ENCODE measurements at places on chromosomes 3 and 15.

- no peak for DNase-seq
Observed at GRCh38 chr3:88979760-88980159, 127.7 kb upstream of the EPHA3 start.

DNA sequence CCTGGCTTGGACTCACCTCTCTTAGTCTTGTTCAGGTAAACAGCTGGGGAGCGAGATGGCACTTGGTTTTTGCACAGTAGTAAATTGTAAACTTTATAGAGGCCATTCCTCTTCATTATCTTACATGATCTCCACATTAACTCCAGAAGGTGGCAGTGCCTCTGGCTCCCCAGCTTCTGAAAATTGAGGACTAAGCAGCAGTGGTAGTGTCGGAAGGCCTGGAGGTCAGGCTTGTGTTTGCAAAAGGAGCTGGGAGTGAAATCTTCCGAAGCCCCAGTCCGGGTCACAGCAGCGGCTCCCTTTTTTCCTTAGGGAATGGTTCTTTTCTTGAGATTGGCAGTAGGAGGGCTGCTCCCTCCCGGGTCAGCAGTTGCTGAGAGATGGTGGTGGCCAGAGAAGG lies 85.7 kb downstream of the FNDC3B start:
- DNase-seq = no peak

DNA sequence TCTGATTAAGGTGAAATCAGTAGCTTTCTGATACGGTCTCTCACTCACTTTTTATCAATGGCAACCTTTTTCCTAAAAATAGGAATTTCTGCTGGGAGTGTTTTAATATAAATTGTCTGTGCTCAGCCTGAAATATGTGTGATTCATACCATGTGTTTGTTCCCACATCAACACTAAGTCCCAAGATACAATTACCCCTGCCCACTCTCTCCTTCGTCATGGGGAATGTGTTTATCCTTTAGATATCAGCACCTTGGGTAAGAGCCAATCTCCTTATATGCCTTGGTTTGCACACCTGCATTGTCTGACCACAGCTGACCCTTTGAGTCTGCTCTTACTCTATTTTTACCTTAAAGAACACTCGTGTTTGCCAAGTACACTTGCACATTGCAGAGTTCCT lies 356.4 kb downstream of the LPP start:
- no peak for DNase-seq

GRCh38 chr15:71505962-71506361 lies 304.4 kb upstream of the NR2E3 start:
- no peak for DNase-seq

- DNase-seq = no peak
Observed at GRCh38 chr15:57445872-57446271, 69.6 kb downstream of the CGNL1 start.
